ENCODE measurements at places on chromosomes 6 and 20.

- no peak for DNase-seq
Observed at GRCh38 chr6:119179842-119180241, 101.4 kb upstream of the FAM184A start.

DNA sequence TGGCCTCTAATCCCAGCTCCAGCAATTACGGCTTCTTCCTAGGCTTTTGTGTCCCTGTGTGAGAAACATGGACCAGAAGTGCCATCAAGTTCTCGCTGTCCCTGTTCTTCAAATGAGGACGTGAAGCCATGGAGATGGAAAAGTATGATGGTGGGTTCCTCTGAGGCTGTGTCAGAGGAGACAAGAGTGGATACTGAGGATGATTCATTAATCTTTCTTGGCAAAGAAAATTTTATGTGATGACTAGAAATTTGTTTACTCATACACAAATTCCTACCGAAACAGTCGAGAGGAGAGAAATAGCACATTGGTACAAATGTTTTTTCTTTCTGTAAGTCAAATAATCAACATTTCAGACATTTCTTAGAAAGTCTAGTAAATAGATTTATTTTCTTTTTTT is 35.0 kb upstream of the PNRC1 start:
- DNase-seq: no peak

DNA sequence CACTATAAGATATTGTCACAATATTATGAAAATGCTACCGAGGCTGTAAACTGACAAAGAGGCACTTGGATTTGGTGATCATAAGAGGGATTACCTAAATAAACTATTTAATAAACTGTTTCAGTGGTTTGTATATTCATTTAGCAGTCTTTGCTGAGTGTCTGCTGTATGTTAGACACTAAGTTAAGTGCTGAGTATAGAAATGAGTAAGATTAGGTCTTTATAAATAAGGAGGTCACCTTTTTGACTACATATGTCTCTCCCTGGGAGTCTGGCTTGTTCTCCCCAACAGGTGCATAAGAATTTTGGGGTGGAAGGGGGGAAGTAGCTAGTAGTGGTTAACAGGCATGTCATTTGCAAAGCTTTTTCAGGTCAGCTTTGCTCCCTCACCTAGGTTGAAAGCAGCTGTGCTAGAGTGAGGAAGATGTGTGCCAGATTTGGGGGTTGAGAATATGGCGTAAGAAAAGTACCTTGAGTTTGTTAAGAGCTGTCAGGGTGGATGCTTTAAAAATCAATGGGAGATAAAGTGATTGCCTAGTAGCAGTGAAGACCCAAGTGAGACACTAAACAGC is 246.3 kb downstream of the ZFAND3 start:
- DNase-seq: no peak

GRCh38 chr6:26301638-26302037 is 63.4 kb upstream of the BTN3A2 start:
- no peak for DNase-seq

- DNase-seq: no peak
Observed at GRCh38 chr6:2982426-2983117, 11.2 kb upstream of the SERPINB6 start.

GRCh38 chr6:34736823-34737222 is 20.5 kb upstream of the SNRPC start:
- no peak for DNase-seq

- DNase-seq: no peak
Observed at GRCh38 chr20:5919626-5920544, 30.4 kb downstream of the TRMT6 start.

GRCh38 chr6:83430611-83431544 is at the start of gene ME1:
TSS of gene ME1 (minus strand) at chr6:83431051. CDS start at chr6:83430954, 97 bp downstream.
- DNase-seq: peak; percentile 76
